ENCODE measurements at places on chromosomes 16 and 17. TPM values are rescaled to one million over a fixed set of nuclear protein-coding genes. Genes with fewer than 3 reads are reported as not detected.
A peak's percentile ranks its signal among the peaks of the same experiment; 100 is the strongest.

PSMD11 gene
- total RNA-seq = 94.1 TPM

HBA2 gene
- total RNA-seq = not detected

CD19 gene
- 0.27 TPM for total RNA-seq

CPNE2 gene
- 3.4 TPM for total RNA-seq

GRCh38 chr17:42879596-42879985 is 21.0 kb upstream of the G6PC1 start:
- no peaks in the 10 kb centered on the region for H3K36me3 ChIP-seq
- no peak for DNase-seq
- no peak overlapping the region for H3K4me3 ChIP-seq
- no peak overlapping the region for H3K27ac ChIP-seq
- peaks cover 5% of the 10 kb centered on the region for H3K27me3 ChIP-seq

DNA sequence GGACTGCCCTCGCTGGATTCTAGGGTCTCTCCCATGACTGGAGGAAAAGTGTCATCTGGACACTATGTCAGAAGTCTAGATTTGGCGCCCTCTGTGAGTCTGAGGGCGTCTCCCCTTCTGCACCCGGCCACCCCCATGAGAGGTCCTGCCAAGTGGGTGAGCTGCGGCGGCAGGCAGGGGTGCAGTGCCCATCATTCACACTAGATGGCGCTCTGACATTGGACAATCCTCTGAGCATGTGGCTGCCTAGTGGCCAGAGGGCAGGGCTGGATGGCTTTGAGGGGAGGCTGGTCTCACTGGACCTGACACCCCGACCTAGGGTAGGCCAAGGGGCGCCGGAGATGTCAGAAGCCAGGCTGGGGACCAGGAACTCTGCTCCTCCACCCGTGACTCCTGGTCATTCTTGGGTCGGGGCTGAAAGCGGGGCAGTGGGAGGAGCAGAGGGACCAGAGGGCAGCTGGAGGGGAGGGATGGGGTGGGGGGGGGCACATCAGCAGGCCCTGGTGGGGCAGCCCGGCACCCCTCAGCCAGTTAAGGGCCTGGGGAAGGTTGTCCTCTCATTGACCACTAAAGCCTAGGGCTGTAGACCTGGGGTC is 28.0 kb downstream of the MRM1 start:
- H3K27ac ChIP-seq = no peak overlapping the region
- peak; percentile 88 for DNase-seq
- no peaks in the 10 kb centered on the region for H3K36me3 ChIP-seq
- peaks cover 10% of the 10 kb centered on the region for H3K27me3 ChIP-seq

DNA sequence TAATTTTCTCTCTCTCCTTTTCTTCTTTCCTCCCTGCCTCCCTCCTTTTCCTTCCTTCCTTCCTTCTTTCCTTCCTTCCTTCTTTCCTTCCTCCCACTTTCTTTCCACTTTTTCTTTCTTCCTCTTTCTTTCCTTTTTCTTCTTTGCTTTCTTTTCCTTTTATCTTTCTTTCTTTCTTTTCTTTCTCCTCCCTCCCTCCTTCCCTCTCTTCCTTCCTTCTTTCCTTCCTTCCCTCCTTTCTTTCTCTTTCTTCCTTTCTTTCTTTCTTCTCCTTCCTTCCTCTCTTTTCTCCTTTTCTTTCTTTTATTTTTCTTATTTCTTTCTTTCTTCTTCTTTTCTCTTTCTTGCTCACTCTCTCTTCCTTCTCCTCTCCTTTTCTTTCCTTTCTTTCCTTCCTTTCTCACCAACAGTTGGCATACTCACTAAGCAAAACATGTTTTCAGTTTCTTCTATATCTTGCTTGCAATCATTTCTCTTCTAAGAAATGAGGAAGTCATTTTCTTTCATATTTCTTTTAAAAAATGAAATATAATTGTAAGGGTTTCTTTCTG is 97.1 kb upstream of the MAF start:
- no peaks in the 10 kb centered on the region for H3K36me3 ChIP-seq
- H3K4me3 ChIP-seq = no peak overlapping the region
- no peaks in the 10 kb centered on the region for H3K4me1 ChIP-seq
- no peak for DNase-seq
- H3K27me3 ChIP-seq = no peaks in the 10 kb centered on the region
- H3K27ac ChIP-seq = no peak overlapping the region

- H3K27ac ChIP-seq = no peak overlapping the region
- H3K27me3 ChIP-seq = peaks cover 4% of the 10 kb centered on the region
- no peak overlapping the region for H3K4me3 ChIP-seq
- H3K36me3 ChIP-seq = no peaks in the 10 kb centered on the region
- no peaks in the 10 kb centered on the region for H3K4me1 ChIP-seq
Measured at GRCh38 chr17:6233339-6233738, 163.2 kb downstream of the WSCD1 start.

DNA sequence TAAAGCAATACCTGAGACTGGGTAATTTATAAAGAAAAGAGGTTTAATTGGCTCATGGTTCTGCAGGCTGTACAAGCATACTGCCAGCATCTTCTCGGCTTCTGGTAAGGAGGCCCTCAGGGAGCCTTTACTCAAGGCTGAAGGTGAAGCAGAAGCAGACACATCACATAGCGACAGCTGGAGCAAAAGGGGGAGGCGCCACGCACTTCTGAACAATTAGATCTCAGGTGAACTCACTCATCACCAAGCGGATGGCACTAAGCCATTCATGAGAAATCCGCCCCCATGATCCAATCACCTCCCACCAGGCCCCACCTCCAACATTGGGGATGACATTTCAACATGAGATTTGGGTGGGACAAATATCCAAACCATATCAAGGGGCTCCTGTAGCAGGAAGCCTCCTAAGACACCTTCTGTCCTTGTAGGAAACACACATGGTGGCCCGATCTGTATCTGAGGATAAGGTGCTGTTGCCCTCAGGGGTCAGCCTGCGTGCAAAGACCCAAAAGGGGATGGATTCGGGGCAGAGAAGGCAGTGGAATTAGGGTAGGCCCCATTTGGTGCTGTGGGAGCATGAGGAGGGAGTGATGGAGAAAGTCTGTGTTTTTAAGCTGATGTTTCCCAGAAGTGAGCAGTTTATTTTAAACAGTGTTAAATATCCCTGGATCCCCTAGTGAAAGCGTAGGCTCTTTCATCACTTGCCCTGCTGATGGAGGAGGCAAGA is 23.0 kb downstream of the IL21R start:
- no peak for DNase-seq
- H3K4me1 ChIP-seq = no peaks in the 10 kb centered on the region
- H3K4me3 ChIP-seq = no peak overlapping the region

- DNase-seq = no peak
- H3K36me3 ChIP-seq = no peaks in the 10 kb centered on the region
- H3K27ac ChIP-seq = no peak overlapping the region
- no peak overlapping the region for H3K4me3 ChIP-seq
Measured at GRCh38 chr17:53227111-53227510, 595.6 kb upstream of the KIF2B start.

- H3K36me3 ChIP-seq = no peaks in the 10 kb centered on the region
- DNase-seq = no peak
Measured at GRCh38 chr16:4077174-4077649, 39.0 kb downstream of the ADCY9 start.

GRCh38 chr16:83308414-83308813 is 499.4 kb upstream of the HSBP1 start:
- H3K27me3 ChIP-seq = peaks cover 2% of the 10 kb centered on the region
- H3K4me3 ChIP-seq = no peak overlapping the region
- H3K27ac ChIP-seq = no peak overlapping the region
- H3K36me3 ChIP-seq = no peaks in the 10 kb centered on the region
- DNase-seq = no peak

DNA sequence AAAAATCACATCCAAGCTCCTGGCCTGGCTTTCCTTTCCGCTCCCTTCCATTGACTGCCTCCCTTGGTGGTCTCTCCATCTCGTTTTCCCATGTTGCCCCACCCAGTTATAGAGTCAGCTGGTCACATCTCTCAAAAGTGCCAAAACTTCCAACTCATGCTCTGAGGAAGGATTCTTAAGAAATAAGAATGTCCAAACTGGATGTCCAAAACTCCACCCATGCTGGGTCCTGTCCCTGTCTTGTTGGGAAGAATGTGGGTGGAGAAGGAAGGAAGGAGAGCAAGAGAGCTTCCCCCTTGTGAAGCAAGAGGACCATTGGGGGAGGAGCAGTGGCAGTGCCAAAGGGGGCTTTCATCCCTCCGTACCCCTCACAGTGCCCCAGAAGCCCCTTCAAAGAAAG is 44.6 kb upstream of the MAP3K14 start:
- no peak for DNase-seq
- H3K27me3 ChIP-seq = peaks cover 3% of the 10 kb centered on the region
- no peak overlapping the region for H3K27ac ChIP-seq
- no peak overlapping the region for H3K4me3 ChIP-seq
- no peaks in the 10 kb centered on the region for H3K36me3 ChIP-seq

- no peak for DNase-seq
- no peak overlapping the region for H3K27ac ChIP-seq
- no peaks in the 10 kb centered on the region for H3K4me1 ChIP-seq
- no peaks in the 10 kb centered on the region for H3K27me3 ChIP-seq
- no peaks in the 10 kb centered on the region for H3K36me3 ChIP-seq
Measured at GRCh38 chr17:19904924-19905323, 37.2 kb upstream of the ULK2 start.

DNA sequence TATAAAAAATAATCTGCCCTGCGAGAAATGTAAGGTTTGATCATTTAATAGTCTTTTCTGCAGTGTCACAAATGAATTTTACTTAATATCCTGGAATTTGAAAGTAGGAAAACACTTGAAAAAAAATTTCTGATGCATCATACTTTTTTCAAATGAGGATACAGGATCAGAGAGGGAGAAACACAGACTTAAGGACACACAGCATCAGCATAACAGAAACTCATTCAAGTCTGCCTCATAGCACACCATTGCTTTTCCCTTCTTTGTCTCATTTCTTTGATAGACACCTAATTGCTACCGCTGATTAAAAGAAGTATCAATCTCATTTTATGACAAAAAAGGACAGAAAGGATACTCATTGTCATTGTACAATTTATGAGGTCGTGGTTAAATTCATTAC is 319.0 kb downstream of the TMEM114 start:
- peaks cover 2% of the 10 kb centered on the region for H3K27me3 ChIP-seq
- no peak for DNase-seq
- H3K36me3 ChIP-seq = peaks cover 4% of the 10 kb centered on the region
- H3K27ac ChIP-seq = no peak overlapping the region

DNA sequence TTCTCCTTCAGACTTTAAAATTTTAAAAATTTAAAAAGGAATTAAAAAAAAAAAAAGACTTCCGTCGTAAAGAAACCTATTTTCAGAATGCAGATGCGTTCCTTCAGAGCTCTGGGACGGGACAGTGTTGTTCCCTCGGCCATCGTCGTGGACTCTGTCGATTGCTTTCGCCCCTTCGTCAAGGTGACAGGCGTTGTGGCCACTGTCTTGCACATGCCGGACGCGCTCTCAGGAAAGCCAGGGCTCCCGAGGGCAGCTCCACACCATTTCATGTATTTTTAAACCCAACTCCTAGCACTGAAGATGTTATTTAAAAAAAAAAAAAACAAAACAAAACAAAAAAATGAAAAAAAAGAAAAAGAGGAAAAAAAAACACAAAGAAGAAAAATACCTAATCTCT is 22.3 kb downstream of the TMC6 start:
- H3K4me1 ChIP-seq = no peaks in the 10 kb centered on the region
- no peak overlapping the region for H3K4me3 ChIP-seq
- H3K27ac ChIP-seq = no peak overlapping the region
- H3K27me3 ChIP-seq = peaks cover 5% of the 10 kb centered on the region
- no peak for DNase-seq

DNA sequence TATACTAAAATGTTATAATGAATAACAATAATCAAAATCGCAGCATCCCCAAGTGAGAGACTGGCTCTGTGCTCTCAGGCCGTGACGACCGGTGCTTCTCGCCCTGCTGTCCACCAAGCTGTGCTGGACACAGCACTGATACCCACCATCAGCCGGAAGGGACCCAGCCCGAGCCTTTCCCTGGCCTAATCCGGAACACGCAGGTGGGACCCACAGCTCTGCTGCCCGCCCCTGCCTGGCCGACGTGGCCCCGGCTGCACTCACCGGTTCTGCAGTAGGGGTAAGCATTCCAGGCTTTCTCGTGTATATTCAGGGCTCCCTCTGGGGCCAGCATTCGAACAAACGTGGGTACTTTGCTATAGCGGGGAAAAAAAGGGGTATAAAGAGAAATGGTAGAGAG is 14.6 kb downstream of the PITPNA start:
- H3K27me3 ChIP-seq = no peaks in the 10 kb centered on the region
- H3K27ac ChIP-seq = no peak overlapping the region
- H3K4me1 ChIP-seq = peaks cover 4% of the 10 kb centered on the region
- DNase-seq = no peak
- no peaks in the 10 kb centered on the region for H3K36me3 ChIP-seq

DNA sequence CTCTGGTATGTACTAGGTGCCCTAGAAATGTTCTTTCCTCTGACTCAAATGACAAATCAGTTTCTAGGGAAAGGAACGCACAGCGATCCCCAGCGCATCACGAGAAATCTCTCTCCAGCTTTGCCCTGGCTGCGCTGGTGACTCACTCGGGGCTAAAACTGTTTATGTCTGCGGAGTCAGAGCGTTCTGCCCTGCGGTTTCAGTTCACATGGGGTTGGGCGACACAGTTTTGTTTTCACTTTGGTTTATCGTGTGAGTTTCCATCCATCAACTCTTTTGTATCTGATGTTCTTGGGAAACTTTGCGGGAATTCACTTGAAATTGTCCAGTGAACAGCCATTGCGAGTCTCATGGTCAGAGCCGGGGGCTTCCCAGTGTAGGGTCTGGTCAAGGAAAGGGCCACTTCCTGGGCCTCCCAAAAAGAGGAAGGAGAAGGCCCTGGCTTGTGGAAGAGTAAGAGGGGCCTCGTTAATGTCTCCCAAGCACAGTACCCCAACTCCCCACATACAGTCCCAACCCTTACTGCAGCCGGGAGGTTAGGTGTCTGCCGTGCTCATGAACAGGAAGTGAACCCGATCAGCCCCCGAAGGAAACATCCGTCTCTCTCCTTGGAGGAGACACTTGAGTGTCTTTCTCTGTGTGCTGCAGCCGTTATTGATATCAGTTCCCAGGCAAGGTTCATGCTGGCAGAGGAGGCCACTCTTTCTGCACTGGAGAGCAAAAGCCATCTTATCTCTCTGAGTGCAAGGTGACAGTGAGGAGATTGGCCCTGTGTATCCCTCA is 643.2 kb downstream of the WWOX start:
- peaks cover 2% of the 10 kb centered on the region for H3K27me3 ChIP-seq
- H3K36me3 ChIP-seq = no peaks in the 10 kb centered on the region
- H3K27ac ChIP-seq = no peak overlapping the region
- no peaks in the 10 kb centered on the region for H3K4me1 ChIP-seq
- H3K4me3 ChIP-seq = no peak overlapping the region

GRCh38 chr16:50326835-50327465 is 41.8 kb downstream of the BRD7 start:
- no peak overlapping the region for H3K27ac ChIP-seq
- no peaks in the 10 kb centered on the region for H3K36me3 ChIP-seq
- peaks cover 6% of the 10 kb centered on the region for H3K4me1 ChIP-seq
- H3K4me3 ChIP-seq = no peak overlapping the region
